NCI-H774 (cell line): ENCODE measurements at places on chromosomes 11 and 22.

DNA sequence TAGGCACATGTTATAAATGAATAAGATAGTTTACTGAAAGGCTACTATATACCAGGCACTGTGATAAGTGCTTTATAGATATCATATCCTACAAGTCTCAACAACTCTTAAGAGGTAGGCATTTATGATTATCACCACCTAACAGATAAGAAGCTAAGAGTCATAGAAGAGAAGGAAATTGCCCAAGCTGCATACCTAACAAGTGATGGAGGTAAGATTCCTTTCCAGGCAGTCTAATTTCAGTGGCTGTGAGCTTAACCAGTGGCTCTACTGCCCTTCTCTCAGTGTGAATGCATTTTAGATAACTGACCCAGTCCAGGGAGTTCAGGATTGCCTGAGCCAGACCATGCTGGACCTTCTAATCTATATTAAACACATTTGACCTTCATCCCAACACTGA, 39.2 kb downstream of the HEPHL1 start:
- DNase-seq, result no peak

DNA sequence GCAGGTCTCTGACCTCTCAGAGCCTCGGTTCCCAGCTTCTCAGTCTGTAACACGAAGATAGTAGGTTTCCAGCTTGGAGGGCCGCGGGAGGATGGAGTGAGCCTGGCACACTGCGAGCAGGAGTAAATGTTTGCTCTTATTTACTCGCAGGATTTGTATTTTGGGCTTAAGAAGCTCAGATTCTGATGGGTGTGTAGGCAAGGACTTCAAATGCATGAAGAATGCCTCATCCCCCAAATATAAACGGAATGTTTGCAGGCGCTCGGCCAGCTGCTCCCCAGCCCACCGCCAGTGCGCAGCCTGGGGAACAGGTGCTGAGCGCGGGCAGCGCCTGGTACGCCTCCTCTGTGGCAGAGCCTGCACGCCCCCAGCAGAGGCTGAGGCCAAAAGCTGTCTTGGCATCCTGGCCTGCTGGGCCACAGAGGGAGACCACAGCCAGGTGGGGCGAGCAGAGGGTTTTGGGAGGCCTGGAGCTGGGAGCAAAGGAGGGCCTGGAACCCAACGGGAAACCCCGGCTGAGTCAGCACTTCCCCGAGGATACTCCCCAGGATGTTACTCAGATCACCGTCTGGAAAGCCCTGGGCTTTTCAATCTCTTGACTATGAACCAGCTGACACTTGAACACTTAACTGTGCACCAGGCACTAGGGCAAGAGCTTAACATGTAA, 9.4 kb downstream of the EHD1 start:
- no peak for DNase-seq

DNA sequence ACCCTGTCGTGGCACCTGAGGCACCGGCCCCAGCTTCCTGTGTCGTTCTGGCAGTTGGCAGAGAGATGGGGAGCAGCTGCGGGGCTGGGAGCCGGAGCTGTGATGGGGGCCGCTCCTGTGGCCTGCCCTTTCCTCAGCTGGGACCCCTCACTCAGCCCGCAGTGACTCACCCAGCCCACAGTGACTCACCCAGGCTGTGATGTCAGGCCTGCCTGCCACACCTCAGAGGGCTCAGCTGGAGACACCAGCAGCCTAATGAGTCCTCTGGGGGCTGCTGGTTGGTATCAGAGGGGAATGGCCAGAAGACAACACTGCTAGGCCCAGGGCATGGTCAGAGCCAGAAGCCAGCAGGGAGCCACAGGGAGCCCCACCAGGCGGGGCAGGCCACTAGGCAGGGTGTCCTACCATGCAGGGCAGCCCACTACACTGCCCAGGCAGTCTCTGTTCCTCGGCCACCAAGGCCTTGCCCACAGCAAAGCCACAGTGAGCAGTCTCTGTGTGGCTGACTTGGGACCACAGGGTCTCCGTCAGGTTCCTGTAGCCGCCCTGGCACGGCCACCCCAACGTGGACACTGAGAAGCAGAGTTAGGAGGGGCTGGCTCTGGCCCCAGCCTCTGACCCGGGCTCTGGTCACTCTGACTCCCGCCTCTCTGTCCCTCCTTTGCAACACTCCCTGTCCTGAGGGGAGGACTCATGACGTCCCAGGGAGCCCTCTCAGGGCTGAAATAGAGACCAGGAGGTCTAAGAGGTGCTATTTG, 4.2 kb upstream of the FXYD2 start:
- no peak for DNase-seq

GRCh38 chr22:48824712-48825651, 1002.7 kb downstream of the BRD1 start:
- no peak for DNase-seq

DNA sequence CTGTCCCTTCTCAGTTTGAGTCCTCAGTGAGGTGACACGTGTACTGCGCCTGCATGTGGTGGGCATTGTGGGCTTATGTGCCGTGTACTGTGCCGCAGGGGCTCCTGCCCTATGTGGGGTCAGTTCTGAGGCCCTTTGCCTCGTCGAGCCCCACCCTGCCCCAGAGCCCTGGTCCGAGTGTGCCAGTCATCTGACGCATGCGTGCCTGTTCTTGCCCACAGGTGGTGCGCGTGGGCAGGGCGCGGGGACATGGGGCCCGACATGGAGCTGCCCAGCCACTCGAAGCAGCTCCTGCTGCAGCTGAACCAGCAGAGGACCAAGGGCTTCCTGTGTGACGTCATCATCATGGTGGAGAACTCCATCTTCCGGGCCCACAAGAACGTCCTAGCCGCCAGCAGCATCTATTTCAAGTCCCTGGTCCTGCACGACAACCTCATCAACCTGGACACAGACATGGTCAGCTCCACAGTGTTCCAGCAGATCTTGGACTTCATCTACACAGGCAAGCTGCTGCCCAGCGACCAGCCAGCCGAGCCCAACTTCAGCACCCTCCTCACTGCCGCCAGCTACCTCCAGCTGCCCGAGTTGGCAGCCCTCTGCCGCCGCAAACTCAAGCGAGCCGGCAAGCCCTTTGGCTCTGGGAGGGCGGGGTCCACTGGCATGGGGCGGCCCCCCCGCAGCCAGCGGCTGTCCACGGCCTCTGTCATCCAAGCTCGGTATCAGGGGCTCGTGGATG, 22.3 kb upstream of the TMEM191C start:
- DNase-seq, result no peak

DNA sequence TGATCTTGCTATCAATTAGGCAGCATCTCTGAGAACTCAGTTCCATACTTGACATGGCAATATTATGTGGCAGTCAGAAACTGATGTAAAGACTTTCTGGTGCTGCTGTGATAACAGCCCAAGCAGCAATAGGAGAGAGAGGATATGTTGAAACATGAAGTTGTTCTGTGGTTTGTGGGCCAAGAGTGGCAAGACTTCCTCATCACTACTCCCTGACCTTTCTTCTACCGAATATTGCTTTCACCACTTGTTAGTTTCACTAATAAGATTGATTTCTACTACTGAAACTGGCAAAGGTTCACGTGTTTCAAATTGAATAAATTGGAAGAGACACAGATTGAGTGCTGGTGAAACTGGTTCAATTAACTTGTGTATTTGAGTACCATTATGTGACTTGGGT, 852.6 kb upstream of the RAG2 start:
- DNase-seq, result no peak

DNA sequence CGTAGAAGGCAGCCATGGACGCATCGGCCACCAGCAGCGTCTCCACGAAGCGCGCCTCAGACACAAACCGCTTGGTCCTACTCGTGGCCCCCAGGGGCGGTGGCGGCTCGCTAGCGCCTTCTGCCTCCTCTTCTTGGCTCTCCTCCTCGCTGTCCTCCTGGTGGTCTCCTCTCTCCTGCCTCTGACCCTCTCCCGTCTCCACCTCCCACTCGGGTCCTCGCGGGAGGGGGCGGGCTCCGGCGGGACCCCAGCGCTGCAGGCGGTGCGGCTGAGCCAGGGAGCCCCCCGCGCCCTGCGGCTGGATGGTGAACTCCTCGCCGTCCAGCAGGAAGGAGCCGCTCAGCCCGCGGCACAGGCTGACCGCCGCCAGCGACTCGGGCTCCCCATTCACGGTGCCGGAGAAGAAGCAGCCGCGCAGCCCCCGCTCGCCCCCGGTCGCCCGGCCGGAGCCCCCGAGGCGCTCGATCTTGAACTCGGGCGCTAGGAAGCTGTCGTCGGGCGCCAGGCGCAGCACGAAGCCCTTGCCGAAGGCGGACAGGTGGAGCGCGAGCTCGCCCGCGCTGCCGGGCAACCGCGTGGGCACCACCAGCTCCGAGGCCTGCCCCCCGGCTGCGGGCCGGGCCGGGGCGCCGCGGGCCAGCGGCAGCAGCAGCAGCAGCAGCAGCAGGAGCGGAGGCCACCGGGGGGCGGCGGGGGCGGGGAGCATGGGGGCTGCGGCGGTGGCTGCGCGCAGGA, 661 bp downstream of the ADAMTS8 start:
- no peak for DNase-seq

- no peak for DNase-seq
Observed at GRCh38 chr11:9596926-9597464, 23.5 kb downstream of the WEE1 start.

GRCh38 chr11:116794851-116795250, 3.2 kb upstream of the APOA5 start:
- DNase-seq, result no peak

- no peak for DNase-seq
Observed at GRCh38 chr11:128551611-128552335, 35.6 kb downstream of the ETS1 start.

- peak; percentile 7 for DNase-seq
Observed at GRCh38 chr11:8959546-8960166, 4.6 kb downstream of the TMEM9B start.

DNA sequence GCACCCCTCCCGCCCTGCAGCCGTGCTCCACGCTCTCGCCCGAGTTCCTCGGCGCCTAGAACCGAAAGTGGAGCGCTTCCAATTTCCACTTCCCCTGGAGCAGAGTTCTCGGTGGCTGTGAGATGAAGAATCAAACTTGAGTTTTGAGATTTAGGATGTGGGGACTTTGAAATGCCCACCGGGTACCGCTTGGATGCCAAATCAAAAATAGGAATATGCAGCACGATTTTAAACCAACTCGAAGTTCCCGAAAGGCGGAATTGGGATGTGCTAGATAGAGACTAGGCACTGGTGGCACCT, 569 bp downstream of the POLA2 start:
- DNase-seq, result no peak

DNA sequence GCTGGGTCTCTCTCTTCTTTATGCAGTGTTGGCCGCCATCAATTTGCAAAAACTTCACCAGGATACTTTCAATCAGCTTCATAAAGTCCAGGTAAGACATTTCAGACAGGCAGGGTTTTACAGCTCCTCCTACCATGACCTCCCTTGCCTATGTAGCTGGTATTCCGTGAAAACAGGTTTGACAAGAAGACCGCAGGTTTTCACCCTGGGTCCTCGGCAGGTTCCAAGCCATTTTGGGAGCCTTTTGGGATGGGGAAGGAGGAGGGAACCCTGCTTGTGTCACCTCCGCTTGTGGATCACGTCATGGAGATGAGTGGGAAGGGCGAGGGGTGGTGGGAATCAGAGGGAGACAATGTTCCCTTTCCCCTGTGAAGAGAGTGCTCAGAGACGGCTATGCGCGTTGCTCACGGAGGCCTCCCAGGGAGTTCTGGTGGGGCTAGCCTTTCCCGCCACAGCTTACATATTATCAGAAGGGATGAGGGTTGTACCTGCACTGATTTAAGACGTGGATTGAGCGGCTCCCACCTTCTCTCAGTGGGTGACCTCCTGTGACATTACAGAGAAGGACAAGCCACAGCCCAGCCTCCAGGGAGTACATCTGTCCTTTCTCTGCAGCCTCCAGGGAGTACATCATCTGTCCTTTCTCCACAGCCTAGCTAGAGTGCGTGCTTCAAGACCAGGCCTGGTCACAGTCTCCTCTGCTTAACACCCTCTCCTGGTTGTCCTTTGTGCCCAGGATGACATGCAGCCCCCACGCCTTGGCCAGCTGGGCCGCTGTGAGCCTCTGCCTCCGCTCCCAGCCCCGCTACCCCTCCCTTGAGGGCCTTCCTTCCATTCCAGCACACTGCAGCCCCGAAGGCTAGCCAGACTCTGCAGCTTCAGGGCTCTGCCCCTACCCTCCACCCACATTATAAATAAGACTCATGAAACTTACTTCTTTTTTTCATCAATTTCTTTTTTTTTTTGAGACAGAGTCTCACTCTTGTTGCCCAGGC, 17.2 kb downstream of the GLB1L3 start:
- DNase-seq, result no peak

GRCh38 chr22:49157529-49158339, 669.9 kb downstream of the BRD1 start:
- no peak for DNase-seq

DNA sequence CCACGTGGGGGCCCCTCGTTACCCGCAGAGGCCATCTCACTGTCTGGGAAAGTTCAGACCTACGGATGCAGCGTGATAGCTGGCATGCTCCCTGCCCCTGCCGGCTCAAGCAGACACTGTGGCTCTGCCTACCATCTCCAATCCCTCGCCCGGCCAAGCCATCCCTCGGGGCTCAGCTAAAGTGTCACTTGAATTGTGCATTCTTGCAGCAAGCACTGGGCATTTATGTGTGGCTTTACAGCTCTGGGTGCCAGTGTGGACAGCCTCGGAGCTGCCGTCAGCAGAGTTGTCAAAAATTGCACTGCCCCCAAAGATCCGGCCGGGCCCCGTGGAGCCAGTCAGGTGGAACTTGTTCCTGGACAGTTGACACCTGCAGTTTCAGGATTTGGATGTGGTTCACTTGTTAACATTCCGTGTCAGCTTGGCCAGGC, 75.0 kb upstream of the FGF3 start:
- DNase-seq, result no peak

DNA sequence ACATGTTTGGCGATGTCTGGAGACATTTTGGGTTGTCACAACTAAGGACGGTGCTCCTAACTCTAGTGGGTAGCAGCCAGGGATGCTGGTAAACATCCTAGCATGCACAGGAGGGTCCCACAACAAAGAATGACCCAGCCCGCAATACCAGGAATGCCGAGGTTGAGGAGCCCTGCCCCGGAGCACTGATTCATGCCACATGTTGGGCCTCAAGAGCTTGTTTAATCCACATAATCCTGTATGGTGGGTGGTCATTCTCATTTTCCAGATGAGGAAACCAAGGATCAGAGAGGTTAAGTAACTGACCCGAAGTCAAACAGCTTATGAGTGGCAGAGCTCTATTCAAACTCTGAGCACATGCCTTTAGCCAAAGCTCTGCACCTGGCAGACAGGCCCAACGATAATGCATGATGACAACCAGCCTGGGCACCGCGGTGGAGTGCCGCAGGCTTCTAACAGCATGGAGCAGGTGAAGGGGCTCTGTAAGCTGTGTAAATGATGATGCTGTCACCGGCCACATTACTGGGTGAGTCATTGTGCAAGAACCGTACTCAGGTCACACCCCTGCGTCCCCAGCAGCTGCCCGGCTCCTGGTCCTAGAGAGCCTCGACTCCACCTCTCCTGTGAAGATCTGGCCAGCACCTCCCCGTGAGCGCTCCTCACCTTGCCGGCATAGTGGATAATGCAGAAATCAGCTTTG, 58.6 kb downstream of the APOL1 start:
- DNase-seq, result no peak
